ENCODE measurements at places on chromosomes 16 and 17. TPM values are rescaled to one million over a fixed set of nuclear protein-coding genes. Genes with fewer than 3 reads are reported as not detected.
A peak's percentile ranks its signal among the peaks of the same experiment; 100 is the strongest.

The CORO1A gene
- polyA plus RNA-seq: 6.0 TPM

The TMEM219 gene
- polyA plus RNA-seq: 64.1 TPM

The KCNG4 gene
- not detected for polyA plus RNA-seq

The HIRIP3 gene
- polyA plus RNA-seq: 5.7 TPM

The SLC5A2 gene
- 8.1 TPM for polyA plus RNA-seq

DNA sequence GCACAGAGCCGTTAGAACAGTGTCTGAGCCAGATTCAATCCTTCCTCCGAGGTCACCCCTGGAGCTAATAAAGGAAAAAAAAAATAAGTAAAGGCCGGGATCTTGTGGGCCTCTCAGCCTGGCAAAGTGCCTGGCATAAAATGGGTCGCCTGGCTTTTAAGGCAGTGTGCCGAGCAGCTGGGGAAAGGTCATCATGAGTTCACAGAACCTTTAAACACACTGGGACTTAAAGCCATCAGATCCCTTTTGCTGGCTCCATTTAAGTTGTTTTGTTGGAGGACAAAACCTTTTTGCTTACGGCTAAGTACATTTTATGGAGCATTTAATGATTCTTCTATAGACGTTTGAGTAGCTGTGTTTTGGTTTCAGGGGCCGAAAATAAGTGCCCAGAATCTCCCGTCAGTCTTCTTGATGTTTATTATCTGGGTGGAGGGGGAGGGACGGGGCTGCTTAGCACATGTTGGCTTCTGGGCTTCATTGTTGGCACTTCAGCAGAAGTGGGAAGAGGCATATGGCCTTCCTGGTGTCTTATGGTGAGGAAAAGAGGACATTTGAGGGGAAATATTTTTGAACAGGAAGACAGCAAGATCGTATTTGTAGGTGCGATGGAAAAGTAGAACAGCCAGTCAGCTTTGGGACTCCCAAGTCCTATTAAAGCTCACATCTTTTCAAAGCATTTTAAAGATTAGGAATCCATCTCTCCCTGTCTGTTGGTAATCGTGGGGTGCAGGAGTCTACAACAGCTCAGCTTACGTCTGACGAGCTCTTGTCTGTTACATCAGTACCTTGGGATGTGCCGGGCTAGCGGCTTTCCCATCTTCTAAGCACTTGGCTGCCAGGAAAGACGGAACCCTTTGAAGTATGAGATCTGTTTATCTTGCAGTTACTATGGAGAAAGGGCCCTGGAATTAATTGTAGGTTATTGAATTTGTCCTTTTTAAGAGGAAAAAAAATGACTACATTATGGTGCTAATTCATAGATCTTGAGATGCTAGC is 31.1 kb downstream of the RBFOX1 start:
- no peak overlapping the region for H3K4me3 ChIP-seq
- H3K36me3 ChIP-seq: no peaks in the 10 kb centered on the region
- DNase-seq: no peak
- no peaks in the 10 kb centered on the region for H3K27me3 ChIP-seq

- H3K36me3 ChIP-seq: no peaks in the 10 kb centered on the region
- H3K4me3 ChIP-seq: no peak overlapping the region
- no peaks in the 10 kb centered on the region for H3K27me3 ChIP-seq
- no peak for DNase-seq
- H3K4me1 ChIP-seq: no peaks in the 10 kb centered on the region
These were observed 27.4 kb upstream of the MEOX1 start for GRCh38 chr17:43689131-43689530.

- no peak overlapping the region for H3K27ac ChIP-seq
- H3K36me3 ChIP-seq: no peaks in the 10 kb centered on the region
- H3K27me3 ChIP-seq: no peaks in the 10 kb centered on the region
- DNase-seq: no peak
- H3K4me1 ChIP-seq: no peaks in the 10 kb centered on the region
These were observed 231.0 kb upstream of the EEF2KMT start for GRCh38 chr16:5328546-5328945.

DNA sequence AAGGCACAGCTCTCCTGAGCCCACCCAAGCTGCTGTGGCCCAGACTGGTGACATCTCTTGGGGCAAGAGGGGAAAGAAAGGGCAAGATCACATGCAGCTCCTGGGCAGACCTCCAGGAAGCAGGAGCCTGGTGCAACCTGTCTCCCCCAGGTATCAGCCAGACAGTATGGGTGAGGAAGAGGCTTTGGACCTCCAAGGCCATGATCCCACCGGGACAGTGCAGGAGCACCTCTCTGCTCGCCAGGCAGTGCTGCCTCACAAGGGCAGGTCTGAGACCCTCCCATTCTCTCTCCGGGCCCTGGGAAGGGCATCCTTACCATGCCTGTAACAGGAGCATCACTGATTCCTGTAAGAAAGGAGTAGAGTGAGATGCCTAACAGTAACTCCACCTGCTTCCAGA is 25.6 kb upstream of the COG7 start:
- DNase-seq: no peak
- H3K27me3 ChIP-seq: no peaks in the 10 kb centered on the region
- no peak overlapping the region for H3K27ac ChIP-seq
- H3K4me1 ChIP-seq: no peaks in the 10 kb centered on the region

DNA sequence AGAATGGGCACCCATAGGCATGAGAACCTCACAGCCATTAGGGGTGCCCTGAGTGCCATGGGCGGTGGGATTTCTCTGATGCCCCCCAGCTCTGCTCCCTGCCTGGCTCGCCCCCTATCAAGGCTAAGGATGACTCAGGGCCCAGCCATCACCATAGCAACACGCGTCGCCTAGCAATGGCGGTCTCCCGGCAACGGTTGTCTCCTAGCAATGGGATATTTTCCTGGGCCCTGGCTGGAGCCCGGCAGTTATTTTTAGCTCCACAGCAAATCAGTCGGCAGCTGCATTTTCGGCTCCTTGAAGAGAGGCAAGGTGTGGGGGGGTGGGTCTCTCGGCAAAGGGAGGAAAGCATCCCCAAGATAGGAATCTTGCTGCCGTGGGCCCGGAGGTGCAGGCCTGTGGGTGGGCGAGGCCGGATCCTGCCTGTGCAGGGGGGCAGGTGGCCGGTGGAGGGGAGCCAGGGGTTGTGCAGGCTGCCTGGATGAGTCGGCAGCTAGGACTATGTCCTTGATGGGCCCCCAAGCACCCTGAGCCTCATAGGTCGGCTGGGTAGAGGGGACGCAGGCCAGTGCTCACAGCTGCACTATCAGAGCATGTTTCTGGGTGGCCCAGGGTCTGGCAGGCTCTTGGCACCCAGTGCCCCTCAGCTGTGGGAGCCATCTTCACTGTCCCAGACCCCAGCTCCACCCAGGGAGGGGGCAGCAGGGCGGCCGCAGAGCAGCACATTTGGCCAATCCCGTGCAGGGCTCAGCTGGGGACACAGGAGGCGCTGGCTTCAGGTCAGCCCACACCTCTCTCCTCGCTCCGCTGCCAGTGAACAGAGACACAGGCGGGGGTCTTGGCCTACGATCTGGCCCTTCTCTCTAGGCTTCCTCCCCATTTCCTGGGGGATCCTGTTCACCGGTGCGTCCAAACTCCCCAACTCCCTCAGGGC is 4.2 kb upstream of the FBXL16 start:
- peaks cover 18% of the 10 kb centered on the region for H3K27me3 ChIP-seq
- H3K27ac ChIP-seq: no peak overlapping the region
- no peak for DNase-seq
- H3K36me3 ChIP-seq: no peaks in the 10 kb centered on the region
- no peak overlapping the region for H3K4me3 ChIP-seq
- no peaks in the 10 kb centered on the region for H3K4me1 ChIP-seq

- no peaks in the 10 kb centered on the region for H3K27me3 ChIP-seq
- peaks cover 4% of the 10 kb centered on the region for H3K36me3 ChIP-seq
- peak; percentile 91 for DNase-seq
- H3K4me3 ChIP-seq: no peak overlapping the region
- peaks cover 42% of the 10 kb centered on the region for H3K4me1 ChIP-seq
These were observed 4.0 kb downstream of the MAFG start for GRCh38 chr17:81923302-81924260.

DNA sequence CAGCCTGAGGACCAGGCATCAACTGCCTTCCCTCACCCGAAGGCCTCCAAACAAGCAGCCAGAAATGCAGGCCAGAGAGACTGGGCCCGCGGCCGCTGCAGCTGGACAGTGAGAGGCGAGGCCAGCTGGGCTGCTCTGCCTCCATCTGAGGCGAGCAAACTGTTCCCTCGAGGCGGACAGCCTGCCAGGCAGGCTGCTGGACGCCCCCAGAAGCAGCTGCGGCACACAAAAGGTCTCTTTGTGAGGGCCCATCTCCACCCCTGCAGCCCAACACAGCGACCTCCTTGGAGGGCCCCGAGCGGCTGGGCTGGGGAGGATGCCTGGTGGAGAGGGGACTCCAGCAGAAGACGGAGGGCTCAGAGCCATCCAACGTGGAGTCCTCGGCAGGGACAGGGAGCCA is 4.7 kb downstream of the CORO7 start:
- H3K4me1 ChIP-seq: peaks cover 23% of the 10 kb centered on the region
- H3K27me3 ChIP-seq: no peaks in the 10 kb centered on the region
- H3K4me3 ChIP-seq: no peak overlapping the region

DNA sequence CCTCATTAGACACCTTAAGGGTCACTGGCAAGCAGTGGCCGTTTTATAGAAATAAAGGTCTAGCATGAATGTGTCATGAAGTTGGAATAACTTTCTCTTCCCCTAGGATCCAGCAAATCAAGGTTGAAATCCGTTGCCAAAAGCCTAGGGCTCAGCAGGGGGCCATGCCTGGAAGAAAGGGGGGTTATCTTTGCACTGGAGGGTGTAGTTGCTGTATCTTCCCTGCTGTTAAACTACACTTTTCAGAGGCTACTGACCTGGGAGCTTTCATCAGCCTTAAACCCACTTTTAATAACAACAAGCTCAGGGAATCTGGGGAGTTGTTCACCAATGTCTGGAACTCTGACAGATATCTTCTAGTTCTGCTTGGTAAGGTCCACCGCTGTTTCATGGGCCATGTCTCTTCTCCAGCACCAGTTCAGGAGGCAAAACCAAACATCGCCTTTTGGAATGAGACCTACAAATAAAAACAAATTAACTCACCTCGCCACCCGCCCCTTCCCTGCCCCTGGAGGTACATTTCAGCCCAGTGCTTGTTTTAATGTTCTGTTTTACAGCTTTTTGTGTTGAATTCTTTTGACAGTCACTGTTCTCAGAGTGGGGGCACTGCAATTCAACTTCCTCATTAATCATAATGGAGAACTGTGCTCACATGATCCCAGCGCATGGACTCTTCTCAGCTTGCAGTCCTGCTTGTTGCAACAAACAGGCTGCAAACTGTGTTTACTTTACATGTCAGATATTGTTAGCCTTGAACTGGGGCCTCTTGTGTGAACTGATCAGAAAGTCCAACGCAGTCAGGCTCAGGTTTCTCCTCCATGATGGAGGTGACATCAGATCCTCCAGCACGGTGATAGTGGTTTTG is 508.7 kb downstream of the KCNJ2 start:
- H3K4me3 ChIP-seq: no peak overlapping the region
- peak overlapping the region; percentile 43 for H3K27ac ChIP-seq
- H3K4me1 ChIP-seq: peaks cover 8% of the 10 kb centered on the region
- no peaks in the 10 kb centered on the region for H3K27me3 ChIP-seq

- H3K4me3 ChIP-seq: no peak overlapping the region
- peaks cover 57% of the 10 kb centered on the region for H3K36me3 ChIP-seq
- no peaks in the 10 kb centered on the region for H3K4me1 ChIP-seq
- peak; percentile 55 for DNase-seq
- H3K27ac ChIP-seq: no peak overlapping the region
These were observed 12.5 kb downstream of the NOB1 start for GRCh38 chr16:69741951-69742904.

DNA sequence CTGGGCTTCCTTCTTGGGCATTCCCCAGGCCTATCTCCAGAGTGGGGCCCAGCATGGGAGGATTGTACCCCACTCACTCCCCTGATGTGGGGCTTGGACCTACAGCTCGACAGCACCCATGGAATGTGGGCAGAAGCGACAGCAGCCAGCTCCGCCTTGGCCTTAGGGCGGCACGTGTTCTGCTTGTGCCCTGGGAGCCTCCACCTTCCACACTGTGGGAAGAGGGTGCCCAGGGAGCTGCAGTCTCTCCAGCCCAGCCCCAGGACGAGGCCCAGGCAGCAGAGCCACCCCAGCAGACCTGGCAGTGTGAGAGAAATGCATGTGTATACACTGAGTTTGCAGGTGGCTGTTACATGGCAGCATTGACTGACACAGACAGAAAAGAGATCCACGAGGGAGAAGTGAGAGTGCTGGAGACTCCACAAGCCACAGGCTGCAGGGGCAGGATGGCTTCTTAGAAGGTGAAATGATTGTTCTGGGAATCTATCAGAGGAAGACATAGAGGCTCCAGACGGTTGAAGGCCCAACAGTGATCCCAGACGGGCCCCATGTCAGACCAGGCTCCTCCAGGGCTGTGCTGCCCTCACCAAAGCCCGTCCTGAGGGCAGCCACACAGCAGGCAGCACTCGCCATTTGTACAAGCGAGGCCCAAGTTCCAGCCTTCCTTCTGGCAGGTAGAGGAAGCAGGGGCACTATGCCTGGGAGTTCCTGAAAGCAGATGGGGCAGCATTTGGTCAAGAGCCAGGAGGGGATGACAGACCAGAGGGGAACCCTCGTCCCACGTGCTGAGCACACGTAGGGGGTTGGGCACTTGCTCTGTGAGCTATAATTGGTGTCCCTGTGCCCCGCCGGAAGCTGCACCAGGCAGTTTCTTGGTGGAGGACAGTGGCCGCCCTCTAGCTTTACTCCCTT is 2.8 kb upstream of the DNASE1 start:
- H3K27me3 ChIP-seq: no peaks in the 10 kb centered on the region
- peak; percentile 29 for DNase-seq
- H3K27ac ChIP-seq: no peak overlapping the region
- peaks cover 14% of the 10 kb centered on the region for H3K36me3 ChIP-seq
- H3K4me3 ChIP-seq: no peak overlapping the region

- DNase-seq: no peak
- H3K27ac ChIP-seq: no peak overlapping the region
- H3K36me3 ChIP-seq: peaks cover 18% of the 10 kb centered on the region
- H3K4me3 ChIP-seq: no peak overlapping the region
These were observed 52.3 kb downstream of the CYB5D2 start for GRCh38 chr17:4195306-4195705.

DNA sequence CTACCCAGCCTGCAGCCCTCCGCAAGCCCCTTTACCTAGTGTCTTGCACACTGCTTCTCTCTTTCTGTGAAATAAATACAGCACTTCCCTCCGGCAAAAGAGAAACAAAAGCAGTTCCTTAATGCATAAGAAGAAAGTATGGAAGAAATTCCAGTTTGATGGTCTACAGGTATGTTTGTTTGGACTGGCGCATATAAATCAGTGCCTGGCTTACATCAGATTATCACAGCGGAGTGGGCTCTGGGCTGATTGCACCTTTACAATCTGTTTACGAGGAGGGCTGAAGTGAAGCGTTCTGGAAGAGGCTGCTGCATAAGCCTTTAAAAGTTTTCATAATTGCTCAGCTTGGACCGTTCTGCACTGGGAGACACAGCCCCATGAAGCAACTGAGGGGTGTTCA is 153.5 kb upstream of the FOXF1 start:
- no peaks in the 10 kb centered on the region for H3K36me3 ChIP-seq
- no peak overlapping the region for H3K4me3 ChIP-seq
- no peak overlapping the region for H3K27ac ChIP-seq
- DNase-seq: no peak
- H3K4me1 ChIP-seq: no peaks in the 10 kb centered on the region

- no peaks in the 10 kb centered on the region for H3K36me3 ChIP-seq
- no peak overlapping the region for H3K4me3 ChIP-seq
- H3K27me3 ChIP-seq: no peaks in the 10 kb centered on the region
- no peak for DNase-seq
- H3K4me1 ChIP-seq: no peaks in the 10 kb centered on the region
These were observed 10.4 kb downstream of the C16orf46 start for GRCh38 chr16:81066681-81067080.

All from liver (tissue), 10 donors.